Amygdala (tissue), 56 donors: ENCODE measurements at places on chromosomes 4 and X.

GRCh38 chr4:77002321-77003107, 53.0 kb downstream of the SEPTIN11 start:
- DNase-seq, result no peak

- no peak for DNase-seq
Observed at GRCh38 chrX:17435476-17435875, 60.5 kb downstream of the NHS start.

DNA sequence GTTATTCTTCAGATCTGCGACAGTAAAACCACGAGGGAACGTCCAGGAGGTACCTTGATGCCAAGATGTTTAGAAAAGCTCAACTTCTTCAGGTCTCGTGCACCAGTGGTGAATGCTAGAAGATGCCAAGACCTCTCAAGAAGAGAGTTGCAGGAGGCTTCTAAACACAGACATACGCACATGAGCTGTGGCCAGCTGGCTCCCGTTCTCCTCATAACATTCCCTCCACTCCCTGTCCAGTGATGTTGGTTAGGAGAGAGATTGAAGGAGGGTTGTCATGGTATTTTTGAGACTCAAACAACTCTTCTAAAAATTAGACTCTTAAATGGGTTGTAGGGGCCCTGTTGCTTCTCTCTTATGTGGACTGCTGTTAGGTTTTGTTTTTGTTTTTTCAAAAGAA, 184.3 kb downstream of the QDPR start:
- no peak for DNase-seq

DNA sequence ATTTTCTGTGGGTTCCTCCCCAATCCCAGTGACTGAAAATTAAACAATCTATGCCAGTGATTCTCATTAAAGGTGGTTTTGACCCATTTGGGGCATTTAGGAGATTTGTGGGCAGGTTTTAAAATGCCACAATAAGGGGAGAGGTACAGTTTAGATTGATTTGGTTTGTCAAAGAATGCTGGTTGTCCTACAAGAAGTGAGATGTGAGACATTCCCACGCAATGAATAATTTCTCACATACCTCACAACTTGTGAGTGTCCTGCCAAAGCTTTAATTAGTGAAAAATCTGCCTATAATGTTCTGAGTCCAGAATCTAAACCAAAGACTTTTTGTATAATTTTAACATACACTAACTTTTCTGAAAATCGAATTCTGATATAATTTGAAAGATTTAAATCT, 199.4 kb downstream of the MAPK10 start:
- no peak for DNase-seq

- no peak for DNase-seq
Observed at GRCh38 chr4:122576261-122577188, 44.3 kb downstream of the IL21 start.

DNA sequence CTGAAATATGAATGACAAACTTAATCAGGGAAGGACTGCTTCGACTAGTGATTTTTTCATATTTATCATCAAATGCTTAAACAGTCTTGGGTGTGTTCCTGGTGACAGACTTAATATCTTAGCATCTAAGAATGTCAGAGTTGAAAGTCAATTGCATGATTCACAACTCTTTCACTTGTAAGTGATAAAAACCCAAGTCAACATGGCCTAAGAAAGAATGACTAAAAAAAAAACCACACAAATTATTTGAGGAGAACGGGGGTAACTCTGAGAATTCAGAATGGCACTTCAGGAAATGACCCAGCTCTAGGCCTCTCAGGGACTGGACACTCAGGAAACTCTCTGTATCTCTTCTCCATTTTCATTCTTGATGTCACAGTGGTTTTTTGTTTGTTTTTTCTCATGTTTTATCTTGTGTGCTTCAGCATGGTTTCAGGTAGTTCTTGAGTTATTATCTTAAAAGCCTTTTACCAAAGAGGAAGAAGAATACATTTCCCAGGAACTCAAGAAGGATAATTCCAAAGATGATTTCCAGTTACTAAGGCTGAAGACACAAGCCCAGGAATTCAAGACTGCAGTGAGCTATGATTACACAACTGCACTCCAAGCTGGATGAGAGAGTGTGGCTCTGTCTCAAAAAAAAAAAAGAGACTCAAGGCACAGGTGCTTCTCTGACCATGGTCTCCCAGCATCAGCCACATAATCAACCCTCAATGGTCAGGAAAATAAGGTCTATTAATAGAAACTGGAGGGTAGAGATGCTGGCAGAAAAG, 1697.8 kb upstream of the IGFBP7 start:
- no peak for DNase-seq

DNA sequence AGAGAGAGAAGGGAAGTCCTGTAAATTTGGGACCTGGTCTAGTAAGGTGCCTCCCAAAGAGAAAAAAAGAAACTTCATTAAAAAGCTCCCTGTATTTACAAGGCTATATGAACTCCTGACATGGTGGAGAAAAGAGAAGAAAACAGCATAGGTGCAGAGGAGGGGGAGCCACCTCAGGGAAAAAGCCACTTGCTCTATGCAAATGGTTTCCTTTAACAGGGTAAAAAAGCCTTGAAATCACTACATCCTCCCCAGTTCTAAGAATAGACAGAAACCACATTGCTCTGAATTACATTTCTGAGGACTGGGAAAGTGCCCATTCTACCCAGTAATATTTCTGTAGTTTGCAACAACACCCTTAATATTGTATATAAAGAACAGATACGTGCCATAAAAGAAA, 165.5 kb downstream of the KLF8 start:
- no peak for DNase-seq

DNA sequence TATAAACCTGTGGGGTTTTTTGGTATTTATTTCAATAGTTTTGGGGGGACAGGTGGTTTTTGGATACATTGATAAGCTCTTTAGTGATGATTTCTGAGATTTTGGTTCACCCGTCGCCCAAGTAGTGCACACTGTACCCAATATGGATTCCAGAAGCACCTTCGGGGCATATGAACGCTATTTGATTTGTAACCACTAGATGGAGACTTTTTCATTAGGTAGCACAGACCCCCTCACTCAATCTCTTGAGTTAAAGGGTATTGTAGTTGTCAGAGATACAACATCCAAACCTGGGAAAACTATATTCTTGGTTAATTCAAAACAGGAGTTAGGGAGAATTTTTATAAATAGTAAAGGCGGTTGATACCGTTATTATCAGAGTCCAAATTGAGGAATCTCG, 79.8 kb downstream of the SPANXN3 start:
- DNase-seq, result no peak

DNA sequence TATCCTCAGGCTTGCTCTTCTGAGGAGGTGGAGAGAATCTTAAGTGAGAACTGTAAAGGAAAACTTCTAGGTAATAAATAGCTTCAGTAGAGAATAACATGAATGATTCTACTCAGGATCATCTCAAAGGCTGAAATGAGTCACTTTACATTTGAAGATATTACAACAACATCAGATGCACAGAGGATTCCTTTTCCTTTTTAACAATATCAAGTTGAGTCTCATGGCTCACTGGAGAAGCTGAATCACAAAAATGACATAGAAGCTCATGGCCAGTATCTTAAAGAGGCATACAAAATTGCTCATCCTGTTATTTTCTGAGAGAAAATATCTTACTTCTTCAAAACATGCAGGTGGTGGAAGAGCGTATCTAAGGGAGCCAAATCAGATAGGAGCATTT, 72.5 kb upstream of the EMCN start:
- no peak for DNase-seq

DNA sequence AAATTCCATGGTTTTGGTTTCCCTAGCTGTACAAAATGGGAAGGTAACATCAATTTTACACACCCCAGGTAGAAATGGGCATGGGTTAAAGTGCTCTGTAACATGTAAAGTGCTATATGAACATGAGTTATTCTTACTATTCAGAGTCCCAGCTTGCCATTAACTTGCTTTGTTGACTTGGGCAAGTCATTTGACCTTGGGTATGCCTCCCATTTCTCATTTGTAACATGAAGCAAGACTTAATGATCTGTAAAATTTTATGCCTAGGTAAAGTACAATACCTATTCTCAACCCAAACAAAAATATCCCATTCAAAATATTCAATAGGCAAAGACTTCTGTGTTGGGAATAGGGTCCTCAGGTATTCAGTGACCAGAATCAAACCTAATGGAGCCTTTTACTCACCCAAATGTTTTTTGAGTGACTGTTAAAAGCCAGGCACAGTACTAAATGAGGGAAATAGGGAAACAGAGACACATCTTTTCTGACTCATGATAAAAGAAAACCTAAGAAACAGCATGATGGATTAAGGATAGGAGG, 126.6 kb downstream of the SH3RF1 start:
- no peak for DNase-seq

DNA sequence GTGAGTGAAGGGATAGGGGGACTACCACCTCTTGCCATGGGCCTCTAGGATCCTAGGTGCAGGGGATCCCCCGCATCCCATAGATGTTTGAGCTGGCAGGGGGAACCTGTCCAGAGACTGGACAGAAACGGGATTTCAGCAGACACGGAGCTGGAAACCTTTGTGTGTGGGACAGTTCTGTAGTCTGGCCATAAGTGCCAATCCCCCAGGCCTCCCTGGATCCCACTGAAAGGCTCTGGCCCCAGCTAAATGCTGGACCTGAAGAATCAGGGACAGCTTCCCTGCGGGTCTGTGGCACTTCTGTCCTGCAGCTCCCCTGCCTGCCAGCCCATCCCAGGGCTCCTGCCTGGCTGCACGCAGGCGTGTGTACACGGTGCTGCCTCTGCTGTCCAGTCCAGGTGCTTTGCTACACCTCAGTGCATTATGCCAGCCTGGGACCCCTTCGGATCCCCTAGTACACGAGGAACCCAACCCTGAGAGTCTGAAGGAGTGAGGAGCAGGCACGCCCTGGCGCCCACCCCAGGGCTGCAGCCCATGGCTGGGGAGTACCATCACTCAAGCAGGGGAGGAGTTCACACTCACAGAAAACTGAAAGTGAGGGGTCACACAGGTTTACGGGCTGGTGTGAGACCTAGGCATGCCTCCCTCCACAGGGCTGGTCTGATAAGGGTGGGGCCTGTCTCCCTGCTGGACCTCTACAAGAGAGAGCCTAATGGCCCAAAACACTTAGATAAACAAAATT, 703.0 kb downstream of the ARAP2 start:
- DNase-seq, result no peak

GRCh38 chrX:41332408-41333002, 1.5 kb upstream of the DDX3X start:
- DNase-seq, result no peak

GRCh38 chrX:132563976-132564375, 75.1 kb upstream of the MBNL3 start:
- no peak for DNase-seq

DNA sequence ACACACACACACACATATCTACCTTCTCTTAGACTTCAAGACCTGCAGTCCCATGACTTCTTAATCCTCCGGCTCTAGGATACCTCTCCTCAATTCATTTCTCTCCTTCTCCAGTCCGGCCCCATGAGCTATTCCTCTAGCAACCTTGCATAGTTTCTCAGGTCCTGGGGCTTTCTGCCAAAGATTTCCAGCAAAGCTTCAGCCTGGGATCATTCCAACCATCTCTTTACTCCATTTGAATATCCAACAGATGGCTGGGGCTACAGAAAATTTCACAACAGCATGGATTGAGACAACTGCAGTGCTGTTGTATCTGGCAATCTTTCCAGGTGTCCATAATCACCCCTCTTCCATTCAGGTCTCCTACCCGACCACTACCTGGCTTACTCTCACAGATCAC, 184.1 kb downstream of the DCHS2 start:
- no peak for DNase-seq

- DNase-seq, result no peak
Observed at GRCh38 chr4:53511014-53511413, 80.3 kb downstream of the LNX1 start.

- DNase-seq, result no peak
Observed at GRCh38 chrX:64642482-64642881, 247.2 kb upstream of the MTMR8 start.

- no peak for DNase-seq
Observed at GRCh38 chrX:141375011-141375760, 132.9 kb upstream of the SPANXC start.

GRCh38 chr4:150078041-150078578, at the start of gene DCLK2:
Gene DCLK2 (plus strand): TSS chr4:150078445. CDS start chr4:150079028, 583 bp downstream.
- peak; percentile 69 for DNase-seq

DNA sequence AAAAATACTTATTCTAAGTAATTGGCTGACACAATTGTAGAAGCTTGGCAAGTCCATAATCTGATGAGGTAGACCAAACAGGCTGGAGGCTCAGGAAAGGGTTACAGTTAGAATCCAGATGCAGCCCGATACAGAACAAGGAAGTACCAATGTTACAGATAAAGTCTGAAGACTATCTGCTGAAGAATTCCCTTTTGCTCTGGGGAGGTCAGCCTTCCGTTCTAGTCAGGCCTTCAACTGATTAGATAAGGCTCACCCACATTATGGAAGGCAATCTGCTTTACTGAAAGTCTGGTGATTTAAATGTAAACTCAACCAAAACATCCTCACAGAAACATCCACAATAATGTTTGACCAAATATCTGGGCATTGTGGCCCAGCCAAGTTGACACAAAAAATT, 7.4 kb upstream of the DYNLT3 start:
- DNase-seq, result no peak

- peak; percentile 83 for DNase-seq
Observed at GRCh38 chr4:169270810-169271691, at the start of gene SH3RF1. Gene SH3RF1 (minus strand): TSS chr4:169270956. CDS start chr4:169269212, 1,744 bp downstream.

GRCh38 chr4:4417886-4418285, 31.0 kb downstream of the NSG1 start:
- DNase-seq, result no peak

DNA sequence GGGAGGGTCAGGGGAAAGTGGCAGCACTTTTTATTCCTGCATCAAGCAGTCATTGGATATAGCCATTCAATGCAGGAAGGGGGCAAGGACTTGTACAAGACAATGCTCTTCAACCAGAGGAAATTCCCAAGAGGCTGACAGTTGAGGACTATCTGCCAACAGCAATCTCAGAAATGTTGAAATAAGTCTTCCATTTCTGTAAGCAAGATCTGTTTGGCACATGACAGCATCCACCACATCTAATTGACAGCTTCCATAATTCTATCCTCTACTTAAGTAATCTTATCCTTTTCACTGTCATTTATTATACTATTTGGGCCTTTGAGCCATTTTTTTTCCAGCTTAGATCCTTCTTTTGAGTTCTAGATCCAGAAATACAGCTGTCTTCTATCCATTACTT, 110.7 kb downstream of the CFAP299 start:
- no peak for DNase-seq

DNA sequence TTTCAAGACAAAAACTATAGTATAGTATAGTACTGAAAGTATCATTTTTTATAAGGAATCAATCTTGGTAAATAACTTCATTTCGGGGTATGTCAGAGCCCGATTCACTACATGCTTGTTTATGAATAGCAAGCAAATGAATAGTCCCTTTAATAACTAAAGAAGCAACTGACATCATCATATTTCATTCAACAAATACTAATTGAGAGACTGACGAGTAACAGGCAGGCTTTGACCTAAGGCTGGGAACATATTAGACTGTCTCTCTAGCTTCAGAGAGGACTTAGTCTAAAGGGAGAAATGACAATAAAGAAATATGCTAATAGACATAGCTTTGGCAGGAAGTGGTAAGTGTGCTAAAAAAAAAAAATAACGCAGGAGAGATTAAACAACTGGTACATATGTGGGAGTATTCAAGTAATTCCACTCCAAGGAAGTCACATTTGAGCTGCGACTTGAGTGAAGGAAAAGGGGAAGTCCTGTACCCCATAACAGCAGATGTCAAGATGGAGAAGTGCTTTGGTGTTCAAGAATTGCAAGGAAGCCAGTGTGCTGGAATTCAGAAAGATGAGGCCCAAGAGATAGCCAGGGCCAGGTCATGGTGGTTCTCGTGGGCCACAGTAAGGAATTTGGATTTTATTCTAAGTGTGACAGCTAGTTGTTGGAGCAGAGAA, 284.9 kb downstream of the FBXO8 start:
- DNase-seq, result no peak
